Activated CD4-positive, alpha-beta memory T cell treated with anti-CD3 and anti-CD28 coated beads for 36 hours (primary cell): ENCODE measurements at places on chromosomes 6 and 20. TPM values are rescaled to one million over a fixed set of nuclear protein-coding genes. Genes with fewer than 3 reads are reported as not detected.

The OLIG3 gene
- not detected for total RNA-seq

DNA sequence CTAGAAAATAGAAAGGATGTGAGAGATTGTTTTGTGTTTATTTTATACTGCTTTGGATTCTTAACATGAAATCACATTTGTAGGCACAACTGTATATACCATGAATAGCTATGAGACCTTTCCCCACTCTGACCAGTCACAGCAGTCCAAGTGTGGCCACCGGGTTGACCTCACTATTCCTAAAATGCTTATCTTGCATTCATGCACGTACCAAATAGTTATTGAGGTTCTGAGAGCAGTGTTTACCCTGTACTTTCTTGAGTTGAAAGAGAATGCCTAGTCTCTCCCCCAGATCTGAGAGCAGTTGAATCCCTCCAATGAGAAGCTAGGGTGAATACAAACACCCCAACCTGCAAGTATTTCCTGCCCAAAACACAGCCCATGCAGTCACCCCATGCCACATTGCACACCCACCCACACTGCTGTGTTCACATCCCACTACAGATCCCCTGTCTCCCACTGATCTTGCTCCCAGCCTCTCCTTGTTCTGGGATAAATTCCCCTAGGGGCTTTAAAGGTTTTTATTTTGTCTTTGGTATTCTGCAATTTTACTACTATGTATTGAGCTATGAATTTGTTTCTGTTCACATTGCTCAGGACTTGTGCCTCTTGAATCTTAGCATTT, 51.6 kb downstream of the GOPC start:
- peaks cover 33% of the 10 kb centered on the region for H3K4me1 ChIP-seq
- no peak for DNase-seq
- H3K36me3 ChIP-seq, result peaks cover 2% of the 10 kb centered on the region
- H3K4me3 ChIP-seq, result no peak overlapping the region
- peaks cover 5% of the 10 kb centered on the region for H3K27me3 ChIP-seq

- DNase-seq, result no peak
- no peak overlapping the region for H3K4me3 ChIP-seq
- H3K4me1 ChIP-seq, result no peaks in the 10 kb centered on the region
- peaks cover 2% of the 10 kb centered on the region for H3K36me3 ChIP-seq
Observed at GRCh38 chr6:84967389-84967788, 203.0 kb upstream of the TBX18 start.

DNA sequence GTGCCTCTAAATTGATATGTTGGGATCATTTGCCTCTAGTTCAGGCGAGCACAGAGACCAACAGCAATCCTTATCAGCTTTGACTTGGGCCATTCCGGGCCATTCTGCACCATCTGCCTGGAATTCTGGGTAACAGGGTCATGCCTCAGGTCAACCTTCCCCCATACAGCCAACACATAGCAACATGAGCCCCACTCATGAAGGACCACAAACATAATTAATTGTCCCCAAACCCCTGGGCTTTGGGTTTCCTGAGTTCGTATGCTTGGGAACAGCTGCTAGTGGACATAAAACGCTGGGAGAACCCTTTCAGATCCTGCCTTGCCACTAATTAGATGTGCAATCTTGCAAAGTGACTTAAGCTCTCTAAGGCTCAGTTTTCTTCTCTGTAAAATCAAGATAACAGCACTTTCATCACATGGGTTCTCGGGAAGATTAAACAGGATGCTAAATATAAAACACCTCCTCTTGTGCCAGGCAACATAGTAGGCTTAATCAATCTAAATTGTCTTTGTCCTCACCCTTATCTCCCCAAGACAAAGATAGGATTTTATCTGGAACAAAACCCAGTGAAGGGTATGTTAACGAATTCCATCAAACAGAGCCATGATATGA, 426.5 kb downstream of the CD83 start:
- H3K36me3 ChIP-seq, result no peaks in the 10 kb centered on the region
- H3K4me3 ChIP-seq, result no peak overlapping the region
- DNase-seq, result no peak
- peaks cover 2% of the 10 kb centered on the region for H3K27me3 ChIP-seq
- no peak overlapping the region for H3K27ac ChIP-seq

The VNN1 gene
- total RNA-seq, result not detected

DNA sequence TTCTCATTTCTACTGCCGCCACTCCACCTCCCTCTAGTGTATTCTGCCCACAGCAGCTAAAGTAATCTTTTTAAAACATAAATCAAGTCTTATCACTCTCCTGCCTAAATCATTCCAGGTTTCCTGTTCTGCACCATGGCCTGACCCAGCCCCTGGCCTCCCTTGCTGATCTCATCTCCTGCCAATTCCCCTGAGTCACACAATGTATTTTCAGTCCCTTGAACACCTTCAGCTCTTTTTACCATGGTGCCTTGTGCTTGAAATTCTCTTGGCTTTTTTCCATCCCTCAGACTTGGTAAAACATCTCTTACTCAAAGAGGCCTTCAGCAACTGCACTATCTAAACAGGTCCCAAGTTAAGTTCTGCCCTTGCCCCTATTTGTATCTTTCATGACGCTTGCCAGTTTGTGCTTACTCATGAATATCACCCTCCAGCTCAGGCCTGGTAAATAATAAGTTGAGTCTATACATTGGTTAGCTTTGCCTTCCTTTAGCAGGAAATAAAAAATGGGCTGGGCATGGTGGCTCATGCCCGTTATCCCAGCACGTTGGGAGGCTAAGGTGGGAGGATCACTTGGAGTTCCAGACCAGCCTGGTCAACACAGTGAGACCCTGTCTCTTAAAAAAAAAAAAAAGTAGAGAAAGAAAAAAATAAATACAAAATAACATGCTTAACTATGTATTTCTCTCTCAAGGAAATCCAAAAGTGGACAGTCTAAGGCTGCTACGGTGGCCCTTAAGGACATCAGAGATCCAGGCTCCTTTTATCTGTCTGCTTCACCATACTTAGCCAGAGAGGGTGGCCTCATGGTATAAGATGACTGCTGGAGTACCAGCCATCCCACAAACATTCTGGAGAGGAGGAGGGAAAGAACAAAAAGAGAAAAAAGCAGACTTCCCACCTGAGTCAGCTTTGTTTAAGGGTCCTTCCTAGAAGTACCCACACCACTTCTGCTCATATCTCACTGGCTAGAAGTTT, 62.2 kb downstream of the ARFGEF2 start:
- no peak overlapping the region for H3K4me3 ChIP-seq
- H3K36me3 ChIP-seq, result peaks cover 62% of the 10 kb centered on the region
- H3K27ac ChIP-seq, result no peak overlapping the region
- H3K27me3 ChIP-seq, result no peaks in the 10 kb centered on the region

GRCh38 chr6:144758602-144759001, 473.5 kb downstream of the UTRN start:
- H3K4me1 ChIP-seq, result no peaks in the 10 kb centered on the region
- no peak overlapping the region for H3K27ac ChIP-seq
- peaks cover 7% of the 10 kb centered on the region for H3K36me3 ChIP-seq
- no peaks in the 10 kb centered on the region for H3K27me3 ChIP-seq

DNA sequence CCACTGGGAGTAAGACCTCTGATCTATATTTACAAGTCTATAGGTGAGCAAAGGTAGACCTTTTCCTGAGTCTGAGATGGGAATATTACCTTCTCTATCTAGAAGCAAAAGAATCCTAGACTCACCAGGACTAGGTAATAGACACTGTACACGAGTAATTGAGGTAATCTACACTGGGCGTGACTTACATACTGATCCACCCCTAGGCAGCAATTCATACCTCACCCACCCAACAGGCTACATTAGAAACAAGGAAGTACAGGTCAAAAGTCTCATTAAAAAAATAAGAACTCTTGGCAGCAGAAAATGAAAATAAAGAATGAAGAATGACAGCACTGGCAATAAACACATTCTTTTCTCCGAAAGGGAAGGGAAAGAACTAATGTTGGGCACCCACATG, 7.6 kb downstream of the CSNK2A1 start:
- no peaks in the 10 kb centered on the region for H3K27me3 ChIP-seq
- H3K4me1 ChIP-seq, result peaks cover 71% of the 10 kb centered on the region
- DNase-seq, result no peak
- no peak overlapping the region for H3K27ac ChIP-seq
- no peak overlapping the region for H3K4me3 ChIP-seq
- H3K36me3 ChIP-seq, result peaks cover 18% of the 10 kb centered on the region

GRCh38 chr20:41392295-41392694, 25.7 kb upstream of the EMILIN3 start:
- no peak for DNase-seq
- H3K36me3 ChIP-seq, result no peaks in the 10 kb centered on the region
- no peaks in the 10 kb centered on the region for H3K27me3 ChIP-seq

The C6orf132 gene
- total RNA-seq, result 0.22 TPM

- H3K27me3 ChIP-seq, result peaks cover 8% of the 10 kb centered on the region
- no peaks in the 10 kb centered on the region for H3K36me3 ChIP-seq
- DNase-seq, result no peak
- H3K4me3 ChIP-seq, result no peak overlapping the region
Observed at GRCh38 chr20:23455639-23456038, 3.0 kb upstream of the CST11 start.

DNA sequence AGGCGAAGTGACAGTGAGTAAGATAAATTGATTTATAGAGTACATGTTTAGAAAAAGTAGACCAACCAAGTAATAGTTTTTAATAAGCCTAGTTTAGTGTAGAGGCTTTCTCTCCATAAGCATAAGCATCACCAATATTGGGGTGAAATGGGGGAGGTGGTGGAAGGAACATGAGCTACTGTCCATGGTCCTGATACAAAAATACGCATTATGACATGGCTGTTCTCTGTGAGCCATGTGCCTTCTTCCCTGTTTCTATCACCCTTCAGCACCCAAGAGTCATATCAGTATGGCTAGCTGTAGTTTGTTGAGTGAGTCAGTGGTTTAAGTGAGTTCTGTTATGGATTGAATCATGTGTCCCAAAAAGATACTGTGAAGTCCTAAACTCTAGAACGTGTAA, 150.8 kb downstream of the EDN1 start:
- H3K36me3 ChIP-seq, result no peaks in the 10 kb centered on the region
- H3K4me3 ChIP-seq, result no peak overlapping the region
- DNase-seq, result no peak
- H3K27me3 ChIP-seq, result peaks cover 8% of the 10 kb centered on the region
- no peak overlapping the region for H3K27ac ChIP-seq
